ENCODE measurements at places on chromosomes 2 and 18.

GRCh38 chr18:356778-357177, 88.9 kb upstream of the THOC1 start:
- no peaks in the 10 kb centered on the region for H3K36me3 ChIP-seq
- no peak for DNase-seq
- no peaks in the 10 kb centered on the region for H3K27me3 ChIP-seq

DNA sequence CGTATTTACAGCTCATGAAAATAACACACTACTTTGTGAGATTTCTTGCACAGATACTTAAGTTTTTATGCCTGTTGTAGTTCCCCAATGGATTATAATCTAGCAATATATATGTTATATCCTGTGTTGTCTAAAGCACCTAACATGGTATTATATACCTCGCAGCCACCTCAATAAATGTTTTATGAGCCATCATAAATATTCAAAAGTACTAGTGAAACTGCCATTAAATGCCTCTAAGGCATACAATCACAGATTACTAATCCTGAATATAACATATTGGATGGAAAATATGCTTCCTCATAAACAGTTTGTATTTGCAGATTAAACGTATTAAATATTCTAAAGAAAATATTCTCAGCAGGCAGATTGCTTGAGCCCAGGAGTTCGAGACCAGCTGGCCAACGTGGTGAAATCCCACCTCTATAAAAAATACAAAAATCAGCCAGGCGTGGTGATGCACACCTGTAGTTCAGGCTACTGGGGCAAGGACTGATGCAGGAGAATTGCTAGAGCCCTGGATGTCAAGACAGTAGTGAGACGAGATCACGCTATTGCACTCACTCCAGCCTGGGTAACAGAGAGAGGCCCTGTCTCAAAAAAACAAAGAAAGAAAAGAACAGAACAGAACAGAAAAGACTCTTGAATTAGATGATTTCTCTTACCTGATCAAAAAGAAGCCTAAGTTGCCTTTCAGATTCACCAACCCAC, 64.1 kb downstream of the ATAD2B start:
- peaks cover 5% of the 10 kb centered on the region for H3K36me3 ChIP-seq
- no peak overlapping the region for H3K4me3 ChIP-seq
- no peaks in the 10 kb centered on the region for H3K4me1 ChIP-seq
- no peaks in the 10 kb centered on the region for H3K27me3 ChIP-seq

- DNase-seq: no peak
- no peak overlapping the region for H3K27ac ChIP-seq
- no peaks in the 10 kb centered on the region for H3K4me1 ChIP-seq
Observed at GRCh38 chr2:50126845-50127244, 905.1 kb downstream of the NRXN1 start.

DNA sequence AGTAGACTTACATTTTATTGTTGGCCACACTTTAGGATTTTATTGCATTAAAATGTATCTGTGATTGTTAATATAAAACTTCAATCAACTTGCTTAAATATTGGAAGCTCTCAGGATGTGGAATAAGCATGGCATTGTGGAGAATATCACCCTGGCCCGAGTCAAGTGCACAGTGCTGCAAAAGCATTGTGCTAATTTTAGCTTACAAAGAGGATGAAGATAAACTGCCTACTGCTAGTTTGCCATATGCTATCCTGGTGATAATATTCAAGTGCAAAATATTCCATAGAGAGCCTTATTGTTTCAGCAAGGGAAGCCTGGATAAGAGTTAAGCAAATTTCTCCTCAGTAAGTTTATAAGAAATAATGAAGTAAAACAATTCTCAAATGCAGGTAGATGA, 54.5 kb downstream of the MEIS1 start:
- no peak for DNase-seq
- no peaks in the 10 kb centered on the region for H3K27me3 ChIP-seq
- no peak overlapping the region for H3K4me3 ChIP-seq
- no peaks in the 10 kb centered on the region for H3K36me3 ChIP-seq

DNA sequence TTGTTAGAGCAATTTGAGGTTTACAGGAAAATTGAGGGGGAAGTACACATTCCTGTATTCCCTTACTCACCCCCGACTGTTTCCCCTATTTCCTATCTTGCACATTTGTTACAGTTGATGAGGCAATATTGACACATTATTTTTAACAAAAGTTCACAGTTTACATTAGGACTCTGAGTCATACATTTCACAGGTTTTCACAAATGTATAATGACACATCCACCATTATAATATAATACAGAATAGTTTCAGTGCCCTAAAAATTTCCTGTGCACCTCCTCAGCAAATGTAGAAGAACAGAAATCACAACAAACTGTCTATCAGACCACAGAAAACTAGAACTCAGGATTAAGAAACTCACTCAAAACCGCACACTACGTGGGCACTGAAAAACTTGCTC, 160.6 kb upstream of the RMP24 start:
- DNase-seq: no peak
- H3K27ac ChIP-seq: no peak overlapping the region
- H3K4me3 ChIP-seq: no peak overlapping the region

DNA sequence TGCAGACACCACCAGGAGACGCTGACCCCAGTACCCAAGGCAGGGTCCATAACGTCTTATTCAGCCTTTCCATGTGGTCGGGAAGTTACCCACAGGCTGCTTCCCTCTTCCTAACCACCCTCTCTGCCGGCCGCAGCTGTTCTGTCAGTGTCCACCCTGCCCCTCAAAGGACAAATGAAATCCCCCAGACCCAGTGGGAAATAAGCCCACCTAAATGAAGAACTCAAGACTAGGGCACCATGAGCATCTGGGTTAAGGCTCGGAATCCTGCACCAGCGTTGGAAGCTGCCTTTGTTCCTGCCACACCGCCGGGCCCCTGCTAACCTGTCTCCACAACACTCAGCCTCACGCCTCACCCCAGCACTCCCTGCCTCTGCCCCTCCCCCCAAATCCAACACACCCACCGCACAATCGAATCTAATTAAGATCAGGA, 21.7 kb downstream of the BCL11A start:
- no peaks in the 10 kb centered on the region for H3K36me3 ChIP-seq
- no peak overlapping the region for H3K4me3 ChIP-seq
- no peaks in the 10 kb centered on the region for H3K27me3 ChIP-seq
- no peaks in the 10 kb centered on the region for H3K4me1 ChIP-seq
- DNase-seq: no peak

DNA sequence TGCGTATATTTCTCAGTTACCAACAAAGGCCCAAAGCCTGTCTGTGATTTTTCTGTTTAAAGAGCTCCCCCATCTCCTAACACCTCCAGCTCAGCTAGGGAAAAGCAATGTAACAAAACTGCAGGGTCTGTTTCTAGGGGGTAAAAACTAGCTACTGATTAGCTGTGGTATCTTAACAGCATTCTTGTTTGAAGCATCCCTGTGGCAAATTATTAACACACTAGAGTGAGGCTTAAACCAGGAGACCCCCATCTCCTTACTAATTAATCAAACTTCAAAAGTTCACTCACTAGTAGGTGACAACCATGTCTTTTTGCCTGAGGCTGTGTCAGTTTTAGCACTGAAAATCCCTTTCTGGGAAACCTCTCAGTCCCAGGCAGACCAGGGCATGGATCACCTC, 186.2 kb upstream of the PARD3B start:
- DNase-seq: no peak
- H3K36me3 ChIP-seq: no peaks in the 10 kb centered on the region
- no peak overlapping the region for H3K4me3 ChIP-seq
- H3K27ac ChIP-seq: no peak overlapping the region
- no peaks in the 10 kb centered on the region for H3K27me3 ChIP-seq
- no peaks in the 10 kb centered on the region for H3K4me1 ChIP-seq

DNA sequence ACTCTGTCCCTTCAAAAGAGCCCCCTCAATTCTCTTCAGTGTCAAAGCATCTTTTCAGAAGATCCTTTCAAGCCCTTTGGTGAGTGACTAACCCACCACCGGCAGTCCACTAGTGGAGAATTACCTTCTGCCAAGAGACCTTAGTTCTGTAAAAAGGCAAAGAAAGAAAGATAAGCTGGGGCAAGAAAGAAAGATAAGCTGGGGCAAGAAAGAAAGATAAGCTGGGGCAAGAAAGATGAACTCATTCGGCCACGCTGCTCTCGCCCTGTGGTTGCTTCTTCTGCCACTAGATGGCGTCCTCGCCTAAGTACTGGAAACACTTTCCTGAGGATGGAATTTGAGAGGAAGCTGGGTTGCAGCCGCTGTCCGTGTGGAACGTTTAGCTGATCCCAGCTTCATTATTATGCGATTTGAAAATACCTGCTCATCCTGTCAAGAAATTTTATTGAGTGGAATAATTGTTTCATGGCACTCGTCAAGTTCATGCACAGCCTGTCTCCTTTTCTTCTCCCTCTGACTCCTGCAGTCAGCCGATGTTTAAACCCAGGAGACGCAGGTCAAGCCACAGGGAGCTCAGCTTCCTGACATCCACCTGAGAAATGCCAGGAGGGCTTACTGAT, 17.3 kb upstream of the ANXA4 start:
- no peaks in the 10 kb centered on the region for H3K4me1 ChIP-seq
- H3K27ac ChIP-seq: no peak overlapping the region
- peak; percentile 74 for DNase-seq
- no peak overlapping the region for H3K4me3 ChIP-seq
